Activated T-cell treated with anti-CD3 and anti-CD28 coated beads for 4 hours (primary cell): ENCODE measurements at places on chromosomes 3 and 15.

- no peak for DNase-seq
These were observed 132.9 kb upstream of the LPP start for GRCh38 chr3:188021041-188021440.

GRCh38 chr3:42891042-42891441 lies 14.9 kb upstream of the ZNF662 start:
- DNase-seq, result no peak

DNA sequence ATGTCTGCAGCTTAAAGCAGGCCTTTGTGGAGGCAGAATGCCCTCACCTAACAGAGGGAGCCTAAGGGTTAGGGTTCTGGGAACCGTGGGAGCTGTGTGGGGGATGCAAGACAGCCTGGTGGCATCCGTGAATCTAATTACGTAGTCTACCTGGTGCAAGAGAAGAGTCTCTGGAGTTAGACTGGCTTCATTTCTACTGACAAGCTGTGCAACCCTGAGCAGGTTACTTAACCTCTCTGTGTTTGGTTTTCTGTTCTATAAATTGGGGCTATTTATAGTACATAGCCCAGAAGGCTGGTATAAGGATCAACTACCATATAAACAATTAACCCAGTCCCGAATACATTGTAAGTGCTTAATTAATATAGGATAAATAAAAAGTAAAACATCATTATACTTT lies 8.3 kb downstream of the TNFAIP8L3 start:
- no peak for DNase-seq

DNA sequence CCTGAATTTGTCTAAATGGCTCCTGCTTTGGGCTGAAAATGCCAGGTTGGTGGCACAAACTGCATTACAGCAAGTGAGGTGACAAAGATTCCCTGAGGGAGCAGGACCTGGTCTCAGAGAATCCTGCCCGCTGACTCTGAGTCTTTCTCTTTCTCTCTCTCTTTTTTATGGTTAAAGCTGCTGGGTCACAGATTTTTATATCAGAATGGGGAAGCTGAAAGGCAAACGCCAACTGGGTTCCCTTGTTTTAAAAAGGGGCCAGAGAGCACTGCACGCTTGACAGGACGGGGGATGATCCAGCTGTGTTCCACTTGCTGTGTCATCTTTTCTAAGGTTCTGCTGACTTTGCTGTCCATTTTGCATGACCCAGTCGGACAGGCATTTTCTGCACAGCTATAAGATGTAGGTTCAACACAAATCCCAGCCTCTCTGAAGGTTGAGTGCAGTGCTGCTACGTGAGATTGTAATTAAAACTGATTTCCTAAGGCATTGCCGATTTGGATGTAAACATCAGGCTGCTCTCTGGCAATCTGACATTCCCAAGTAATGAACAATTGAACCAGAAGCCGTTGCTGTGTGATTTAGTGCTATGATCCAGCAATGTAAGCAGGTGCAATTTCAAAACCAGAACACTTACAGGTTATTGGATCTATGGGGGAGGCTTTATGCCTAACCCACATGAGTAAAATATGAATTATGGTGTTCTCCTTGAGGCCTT lies 25.8 kb downstream of the ARHGEF3 start:
- no peak for DNase-seq

DNA sequence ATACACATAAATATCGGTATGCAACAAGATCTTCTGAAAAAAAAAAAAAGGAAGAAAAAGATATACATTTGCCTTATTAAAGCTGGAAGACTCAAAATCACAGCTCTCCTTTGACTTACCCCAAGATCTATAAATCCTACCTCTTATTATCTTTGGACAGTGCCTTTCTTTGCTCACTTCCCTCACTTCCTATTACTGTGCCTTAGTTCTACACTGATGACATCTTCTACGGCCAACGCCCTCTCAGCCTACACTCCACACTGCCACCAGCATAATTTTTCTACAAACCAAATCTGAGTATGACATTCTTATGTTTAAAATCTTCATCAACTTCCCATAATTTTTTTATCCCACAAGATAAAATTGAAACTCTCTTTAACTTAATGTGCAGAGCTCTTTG lies 137.1 kb downstream of the VPS13C start:
- DNase-seq, result no peak

GRCh38 chr3:127789051-127789450 lies 33.3 kb downstream of the MGLL start:
- no peak for DNase-seq

DNA sequence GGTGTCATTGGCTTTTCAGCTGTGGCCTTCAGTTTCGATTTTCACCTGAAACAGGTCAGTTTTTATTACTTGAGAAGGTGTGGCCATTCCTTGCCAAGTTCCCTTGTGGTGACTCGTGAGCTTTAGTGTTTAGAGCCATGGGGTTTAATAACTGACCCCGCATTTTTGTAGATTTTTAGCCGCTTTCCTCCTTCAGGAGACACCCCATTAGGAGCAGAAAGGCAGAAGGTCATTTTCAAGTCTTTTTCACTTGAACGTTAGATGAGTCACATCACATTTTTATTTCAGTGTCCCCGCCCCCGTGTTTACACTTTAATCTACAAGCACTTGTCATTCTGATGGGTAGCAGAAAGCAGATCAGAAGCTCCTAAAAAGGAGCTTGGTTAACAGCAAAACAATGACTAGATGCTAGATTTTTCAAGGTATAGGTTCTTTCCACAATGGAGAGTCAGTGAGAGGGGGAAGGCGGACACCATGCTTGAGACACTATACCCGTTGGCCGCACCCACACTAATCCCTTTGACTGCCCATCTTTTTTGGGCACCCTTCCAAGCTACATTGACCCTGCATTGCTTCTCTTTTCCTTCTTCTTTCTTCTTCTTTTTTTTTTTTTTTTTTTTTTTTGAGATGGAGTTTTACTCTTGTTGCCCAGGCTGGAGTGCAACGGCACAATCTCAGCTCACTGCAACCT lies 132.7 kb downstream of the GHSR start:
- DNase-seq, result no peak

- DNase-seq, result peak; percentile 55
These were observed 452.8 kb downstream of the FOXP1 start for GRCh38 chr3:71130471-71131374.

DNA sequence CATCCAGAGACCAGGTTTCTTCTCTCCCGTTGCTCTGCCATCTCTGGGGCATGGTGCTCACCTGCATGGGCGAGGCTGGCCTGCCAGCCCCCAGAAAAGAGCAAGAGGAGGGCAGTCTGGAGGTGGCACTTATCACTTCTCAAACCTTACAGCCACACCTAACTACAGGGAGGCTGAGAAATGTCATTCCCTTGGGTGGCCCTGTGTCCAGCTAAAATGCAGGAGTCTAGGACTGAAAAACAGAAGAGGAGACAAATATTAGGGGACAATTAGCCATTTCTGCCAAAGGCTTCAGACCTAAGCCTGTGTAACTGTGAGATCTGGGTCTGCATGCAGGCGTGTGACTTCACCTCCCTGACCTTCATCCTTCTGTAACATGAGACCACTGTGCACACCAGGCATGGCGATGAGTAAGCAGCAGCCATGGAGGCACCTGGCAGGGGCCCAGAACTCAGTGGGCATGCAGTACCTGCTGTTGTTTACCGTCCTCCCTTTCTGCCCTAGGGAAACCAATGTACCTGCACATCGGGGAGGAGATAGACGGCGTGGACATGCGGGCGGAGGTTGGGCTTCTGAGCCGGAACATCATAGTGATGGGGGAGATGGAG lies 83.4 kb downstream of the MESD start:
- DNase-seq, result no peak

GRCh38 chr3:3503411-3503810 lies 295.8 kb upstream of the LRRN1 start:
- DNase-seq, result no peak

GRCh38 chr3:42758126-42758525 lies 14.9 kb downstream of the CCDC13 start:
- DNase-seq, result no peak

DNA sequence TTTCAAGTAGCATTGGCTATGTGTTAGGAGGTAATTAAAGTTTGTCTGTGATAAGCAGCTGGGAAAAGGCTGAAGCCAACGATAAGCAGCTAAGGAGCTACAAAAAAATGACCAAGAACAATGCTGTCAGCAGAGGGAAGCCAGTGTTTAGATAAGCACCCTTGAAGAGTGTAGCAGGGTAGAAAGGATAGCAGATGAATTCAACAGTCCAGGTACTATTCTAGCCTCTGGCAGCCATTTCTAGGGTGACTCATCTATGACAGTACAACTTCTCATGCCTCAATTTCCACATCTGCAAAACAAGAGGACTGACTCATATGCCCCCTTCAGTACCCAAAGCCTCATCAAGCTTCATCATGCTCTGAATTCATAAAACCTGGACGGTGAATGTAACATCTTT lies 617.6 kb upstream of the UBE2E2 start:
- DNase-seq, result no peak

DNA sequence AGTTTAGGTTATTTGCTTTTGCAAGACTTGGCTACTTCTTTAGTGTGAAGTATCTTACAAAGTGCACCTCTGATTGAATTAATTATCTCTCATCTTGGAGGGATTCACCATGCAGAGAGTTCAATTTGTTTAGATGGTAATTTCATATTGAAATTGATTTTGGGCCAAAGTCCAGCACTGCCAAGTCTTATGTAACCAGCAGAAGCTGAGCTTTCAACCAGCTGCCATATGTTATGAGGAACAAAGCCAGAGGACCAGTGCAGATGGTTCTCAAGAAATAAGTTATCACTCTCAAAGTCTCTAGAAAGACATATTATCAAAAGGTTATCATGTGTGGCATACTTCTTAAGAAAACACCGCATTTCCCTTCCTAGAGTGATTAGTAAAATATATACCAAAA lies 29.0 kb downstream of the ABHD6 start:
- no peak for DNase-seq

- no peak for DNase-seq
These were observed 94.9 kb upstream of the NSMCE3 start for GRCh38 chr15:29364426-29365078.

GRCh38 chr15:34246276-34246976 lies 21.6 kb downstream of the EMC4 start:
- DNase-seq, result no peak

GRCh38 chr3:149407898-149408297 lies 30.4 kb upstream of the TM4SF1 start:
- DNase-seq, result no peak

DNA sequence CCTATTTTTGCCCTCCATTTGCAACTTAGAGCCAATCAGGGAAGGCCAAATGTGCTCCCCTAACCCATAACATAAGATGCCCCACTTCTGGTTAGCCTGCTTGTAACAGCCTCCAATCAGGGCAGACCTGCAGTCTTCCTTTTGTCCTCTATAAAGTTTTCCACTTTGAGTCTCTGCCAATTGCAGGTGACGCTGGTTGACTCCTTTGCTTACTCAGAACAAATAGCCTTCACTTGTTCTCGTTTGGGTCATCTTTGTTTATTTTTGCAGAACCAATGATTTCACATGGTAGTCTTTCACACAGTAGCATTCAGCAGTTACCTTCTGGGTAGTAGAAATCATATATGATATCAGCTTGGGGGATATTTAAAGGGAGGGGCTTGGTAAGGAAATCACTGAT lies 225.6 kb downstream of the MINAR1 start:
- DNase-seq, result no peak

DNA sequence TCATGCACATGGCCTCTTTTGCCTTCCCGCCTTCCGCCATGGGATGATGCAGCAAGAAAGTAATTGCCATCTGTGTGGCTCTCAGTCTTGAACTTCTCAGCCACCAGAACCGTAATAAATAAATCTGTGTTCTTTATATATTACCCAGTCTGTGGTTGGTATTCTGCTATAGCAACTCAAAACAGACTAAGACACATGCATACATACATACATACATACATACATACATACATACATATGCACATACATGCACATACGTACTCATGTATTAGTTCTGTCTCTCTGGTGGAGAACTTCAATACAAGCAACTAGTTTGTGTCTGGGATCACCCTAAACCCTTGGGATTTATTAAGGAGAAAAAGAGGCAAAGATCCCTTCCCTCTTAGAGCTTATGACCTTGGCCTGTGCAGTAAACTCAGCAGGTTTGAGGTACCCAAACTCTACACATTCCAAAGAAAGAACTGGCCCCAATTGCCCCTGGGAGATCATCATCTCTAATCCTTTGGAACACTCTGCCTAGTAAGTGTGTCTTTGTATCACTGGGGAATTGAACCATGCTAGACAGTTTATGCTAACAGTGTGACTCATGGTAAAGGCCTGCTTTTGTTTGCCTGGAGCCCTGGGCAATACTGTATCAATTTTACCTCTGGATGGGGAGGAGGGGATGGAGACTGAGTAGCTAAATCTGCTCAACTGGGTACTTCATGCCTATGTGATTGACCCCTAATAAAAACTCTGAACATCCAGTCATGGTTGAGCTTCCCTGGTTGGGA lies 115.6 kb upstream of the LMCD1 start:
- no peak for DNase-seq

DNA sequence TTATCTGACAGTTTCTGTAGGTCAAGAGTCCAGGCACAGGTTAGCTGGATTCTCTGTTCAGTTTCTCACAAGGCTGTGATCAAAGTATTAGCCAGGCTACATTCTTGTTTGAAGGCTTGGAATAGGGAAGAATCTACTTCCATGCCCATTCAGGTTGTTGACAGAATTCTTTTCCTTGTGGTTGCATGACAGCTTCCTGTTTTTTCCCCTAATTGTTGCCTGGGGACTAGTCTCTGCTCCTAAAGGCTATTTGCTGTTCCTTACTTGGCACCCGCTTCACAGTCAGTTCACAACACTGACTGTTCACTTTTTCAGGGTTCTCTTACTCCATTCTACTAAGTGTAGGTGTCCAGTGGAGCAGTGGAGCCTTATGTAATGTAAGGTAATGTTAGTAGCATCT lies 115.4 kb upstream of the GBE1 start:
- no peak for DNase-seq

DNA sequence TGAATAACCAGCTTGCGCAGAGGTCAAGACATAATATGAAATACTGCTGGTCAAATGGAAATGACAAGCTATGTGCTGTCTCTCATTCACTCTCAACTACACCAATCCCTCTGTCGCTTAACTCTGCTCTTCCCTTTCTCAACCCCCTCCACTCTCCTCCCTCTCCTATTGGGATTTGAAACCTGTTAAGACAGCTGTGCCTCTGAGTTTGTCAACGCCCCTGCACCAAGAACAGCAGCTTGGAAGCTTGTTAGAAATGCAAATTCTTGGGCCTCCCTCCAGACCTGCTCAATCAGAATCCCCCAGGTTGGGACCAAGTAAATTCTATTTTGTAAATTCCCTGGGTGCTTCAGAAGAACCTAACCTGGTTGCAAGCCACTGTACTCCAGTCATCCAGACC lies 149.7 kb upstream of the ATP2B2 start:
- DNase-seq, result no peak

DNA sequence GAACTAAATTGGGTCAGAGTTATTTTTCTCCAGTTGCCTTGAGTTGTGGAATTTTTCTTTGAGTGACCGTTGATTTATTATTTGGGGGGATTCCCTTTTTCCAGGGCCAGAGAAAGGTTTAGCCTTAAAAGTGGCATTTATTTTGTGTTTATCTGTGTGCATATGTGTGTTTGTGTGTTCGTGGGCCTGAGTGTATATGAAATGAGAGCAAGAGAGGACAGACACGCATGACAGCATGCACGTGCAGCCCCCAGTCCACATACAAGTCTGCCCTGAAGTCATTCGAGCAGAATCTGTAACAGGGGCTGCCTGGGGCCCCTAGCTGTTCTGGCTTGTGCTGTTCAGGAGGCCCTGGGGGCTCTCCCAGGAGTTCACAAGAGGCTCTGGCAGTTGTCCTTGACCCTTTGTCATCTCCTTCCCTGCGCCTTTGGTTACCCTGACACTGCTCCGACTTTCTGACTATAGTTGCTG lies 18.3 kb upstream of the TRAK1 start:
- no peak for DNase-seq

GRCh38 chr3:139619484-139619883 lies 58.3 kb downstream of the NMNAT3 start:
- DNase-seq, result no peak
